ENCODE measurements at places on chromosomes 4 and X. TPM values are rescaled to one million over a fixed set of nuclear protein-coding genes. Genes with fewer than 3 reads are reported as not detected.

DNA sequence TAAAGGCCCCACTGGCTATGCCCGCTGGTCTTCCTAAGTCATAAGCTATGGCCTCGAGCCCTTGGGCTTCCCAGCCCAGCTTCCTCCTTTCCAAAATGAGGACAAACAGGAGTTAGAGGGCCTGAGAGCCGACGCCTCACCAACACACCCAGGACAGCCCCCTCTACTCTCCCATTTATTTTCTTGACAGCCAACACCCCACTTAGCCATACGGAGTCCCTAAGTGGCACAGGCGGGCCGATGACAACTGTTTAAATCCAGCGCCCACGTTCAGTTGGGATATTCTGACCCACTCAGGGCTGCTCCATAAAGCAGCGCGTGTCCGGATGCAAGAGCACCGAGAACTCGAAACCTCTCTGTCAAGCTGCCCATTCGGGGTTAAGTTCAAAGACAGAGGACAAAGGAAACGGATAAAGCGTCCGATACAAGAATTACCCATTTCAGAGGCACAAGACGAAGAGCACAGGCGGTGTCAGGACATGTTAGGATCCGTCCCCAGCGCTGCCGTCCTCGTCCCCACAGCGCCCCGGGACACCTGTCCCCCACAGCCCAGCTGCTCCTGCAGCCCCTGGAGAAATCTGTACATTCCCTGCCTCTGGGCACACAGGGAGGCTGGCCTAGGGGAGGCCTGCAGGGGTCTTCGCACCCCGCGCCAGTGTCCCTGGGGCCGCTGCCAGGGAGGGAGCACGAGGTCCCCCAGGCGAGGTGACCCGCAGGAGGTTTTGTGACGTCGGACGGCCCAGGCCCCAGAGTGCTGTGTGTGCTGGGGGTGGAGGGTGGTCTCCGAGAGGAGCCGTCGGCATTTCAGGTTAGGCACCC is 1.2 kb downstream of the PRKX start:
- H3K4me3 ChIP-seq: peak overlapping the region; percentile 82
- no peak overlapping the region for H3K27ac ChIP-seq
- no peak for DNase-seq
- no peaks in the 10 kb centered on the region for H3K27me3 ChIP-seq
- no peaks in the 10 kb centered on the region for H3K36me3 ChIP-seq
- no peaks in the 10 kb centered on the region for H3K4me1 ChIP-seq

GRCh38 chr4:183721207-183722081 is 62.4 kb downstream of the TRAPPC11 start:
- H3K36me3 ChIP-seq: no peaks in the 10 kb centered on the region
- peaks cover 3% of the 10 kb centered on the region for H3K4me1 ChIP-seq
- no peak overlapping the region for H3K27ac ChIP-seq
- H3K27me3 ChIP-seq: no peaks in the 10 kb centered on the region
- peak overlapping the region; percentile 75 for H3K4me3 ChIP-seq

- no peaks in the 10 kb centered on the region for H3K36me3 ChIP-seq
- no peak overlapping the region for H3K4me3 ChIP-seq
- no peaks in the 10 kb centered on the region for H3K27me3 ChIP-seq
- no peak for DNase-seq
These were observed 767.3 kb downstream of the C4orf33 start for GRCh38 chr4:129863206-129863605.

DNA sequence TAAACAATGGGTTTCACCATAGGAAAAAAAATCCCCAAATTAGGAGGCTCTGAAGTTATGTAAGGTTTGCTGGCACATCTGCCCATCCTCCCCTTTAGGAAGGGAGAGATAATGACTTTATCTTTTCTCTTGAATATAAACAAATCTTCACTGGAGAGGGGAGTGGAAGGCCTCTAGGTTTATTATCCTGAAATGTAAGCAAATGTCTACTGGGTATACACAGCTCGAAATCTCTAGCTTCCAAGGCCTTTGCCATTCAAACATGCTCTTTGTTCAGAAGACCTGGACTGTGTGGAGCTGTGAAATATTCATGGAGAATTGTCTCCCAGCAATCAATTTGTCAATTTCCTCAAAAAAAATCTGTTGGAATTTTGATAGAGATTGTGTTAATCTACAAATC is 21.7 kb upstream of the MED14 start:
- H3K27ac ChIP-seq: no peak overlapping the region
- H3K4me1 ChIP-seq: peaks cover 6% of the 10 kb centered on the region
- no peak for DNase-seq
- no peak overlapping the region for H3K4me3 ChIP-seq
- no peaks in the 10 kb centered on the region for H3K36me3 ChIP-seq

- H3K36me3 ChIP-seq: no peaks in the 10 kb centered on the region
- H3K27ac ChIP-seq: no peak overlapping the region
These were observed 10.8 kb upstream of the POLA1 start for GRCh38 chrX:24682739-24683432.

DNA sequence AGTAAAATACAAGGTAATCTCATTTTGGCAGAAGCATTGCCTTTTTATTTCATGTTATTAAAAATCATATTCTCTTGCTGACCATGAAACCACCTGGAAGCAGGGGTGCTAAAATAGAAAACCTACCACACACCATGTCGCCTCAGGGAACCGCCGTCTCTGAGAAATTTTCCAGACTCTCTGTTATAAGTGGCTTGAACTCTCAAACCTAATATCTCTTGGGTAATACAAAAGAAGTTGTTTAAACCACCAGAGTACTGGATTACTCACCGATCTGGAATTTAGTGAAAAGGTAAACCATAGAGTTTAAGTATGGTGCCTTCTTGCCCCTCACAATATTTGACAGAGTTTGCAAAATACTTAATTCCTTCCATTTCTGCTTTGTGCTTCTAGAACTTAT is 27.7 kb downstream of the ENPP6 start:
- no peak overlapping the region for H3K4me3 ChIP-seq
- H3K27me3 ChIP-seq: no peaks in the 10 kb centered on the region
- H3K36me3 ChIP-seq: no peaks in the 10 kb centered on the region

GRCh38 chrX:154717824-154718223 is 33.1 kb downstream of the GAB3 start:
- H3K4me1 ChIP-seq: no peaks in the 10 kb centered on the region
- H3K36me3 ChIP-seq: no peaks in the 10 kb centered on the region
- H3K27me3 ChIP-seq: no peaks in the 10 kb centered on the region
- DNase-seq: no peak
- no peak overlapping the region for H3K27ac ChIP-seq
- no peak overlapping the region for H3K4me3 ChIP-seq

GRCh38 chrX:148741441-148741840 is 241.0 kb downstream of the AFF2 start:
- H3K27ac ChIP-seq: no peak overlapping the region
- no peak for DNase-seq
- H3K4me1 ChIP-seq: no peaks in the 10 kb centered on the region
- no peaks in the 10 kb centered on the region for H3K36me3 ChIP-seq
- no peaks in the 10 kb centered on the region for H3K27me3 ChIP-seq

The ADH7 gene
- total RNA-seq: not detected

The HMX1 gene
- 0.28 TPM for total RNA-seq

All from thoracic aorta (tissue), 2 donors.